Urinary bladder (tissue), 4 donors: ENCODE measurements at places on chromosomes 16 and 17.

- DNase-seq = no peak
Measured at GRCh38 chr16:85809645-85810044, 10.2 kb downstream of the COX4I1 start.

GRCh38 chr17:16158714-16159113 lies 56.6 kb downstream of the NCOR1 start:
- no peak for DNase-seq

- no peak for DNase-seq
Measured at GRCh38 chr17:17959520-17960361, 12.5 kb downstream of the TOM1L2 start.

GRCh38 chr16:14335297-14335696 lies 264.2 kb downstream of the MRTFB start:
- no peak for DNase-seq

GRCh38 chr16:728131-728889 lies 1.4 kb downstream of the HAGHL start:
- no peak for DNase-seq

- no peak for DNase-seq
Measured at GRCh38 chr17:42530952-42531454, 5.0 kb upstream of the NAGLU start.

GRCh38 chr17:63703556-63704258 lies 3.8 kb upstream of the LIMD2 start:
- DNase-seq = no peak

DNA sequence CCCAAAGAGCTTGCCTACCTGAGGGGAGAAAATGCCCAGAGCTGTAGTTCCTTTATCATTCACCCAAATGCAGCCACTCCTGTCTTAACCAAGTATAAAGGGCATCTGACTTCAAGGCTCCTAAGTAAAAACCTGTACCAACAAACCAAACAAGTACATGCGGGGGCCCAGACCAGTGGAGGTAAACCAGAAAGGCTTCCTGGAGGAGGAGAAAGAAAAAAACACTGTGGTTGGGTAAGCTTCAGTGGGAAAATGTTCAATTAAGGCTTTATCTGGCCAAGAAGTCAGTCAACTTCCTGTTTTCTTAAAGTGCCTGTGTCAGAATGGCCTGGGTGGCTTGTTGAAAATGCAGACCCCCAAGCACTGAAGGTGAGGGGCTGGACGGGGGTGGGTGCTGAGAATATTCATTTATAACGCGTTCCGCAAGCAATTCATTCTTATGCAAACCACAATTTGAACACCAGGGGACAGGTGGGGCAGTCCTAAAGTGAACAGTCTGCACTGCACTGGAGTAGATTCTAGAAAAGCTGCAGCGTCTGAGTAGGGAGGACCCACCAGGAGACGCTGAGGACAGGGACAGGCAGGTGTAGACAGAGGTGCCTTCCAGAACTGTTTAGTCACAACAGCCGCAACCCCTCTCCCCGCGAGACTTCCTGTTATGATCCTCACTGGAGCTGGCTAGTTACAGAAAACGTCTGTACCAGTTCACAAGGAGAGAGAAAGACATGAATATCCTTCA lies 467.1 kb downstream of the SOX9 start:
- no peak for DNase-seq

GRCh38 chr17:39098588-39098987 lies 52.8 kb downstream of the PLXDC1 start:
- no peak for DNase-seq

- no peak for DNase-seq
Measured at GRCh38 chr16:84751241-84751640, 51.4 kb downstream of the USP10 start.

DNA sequence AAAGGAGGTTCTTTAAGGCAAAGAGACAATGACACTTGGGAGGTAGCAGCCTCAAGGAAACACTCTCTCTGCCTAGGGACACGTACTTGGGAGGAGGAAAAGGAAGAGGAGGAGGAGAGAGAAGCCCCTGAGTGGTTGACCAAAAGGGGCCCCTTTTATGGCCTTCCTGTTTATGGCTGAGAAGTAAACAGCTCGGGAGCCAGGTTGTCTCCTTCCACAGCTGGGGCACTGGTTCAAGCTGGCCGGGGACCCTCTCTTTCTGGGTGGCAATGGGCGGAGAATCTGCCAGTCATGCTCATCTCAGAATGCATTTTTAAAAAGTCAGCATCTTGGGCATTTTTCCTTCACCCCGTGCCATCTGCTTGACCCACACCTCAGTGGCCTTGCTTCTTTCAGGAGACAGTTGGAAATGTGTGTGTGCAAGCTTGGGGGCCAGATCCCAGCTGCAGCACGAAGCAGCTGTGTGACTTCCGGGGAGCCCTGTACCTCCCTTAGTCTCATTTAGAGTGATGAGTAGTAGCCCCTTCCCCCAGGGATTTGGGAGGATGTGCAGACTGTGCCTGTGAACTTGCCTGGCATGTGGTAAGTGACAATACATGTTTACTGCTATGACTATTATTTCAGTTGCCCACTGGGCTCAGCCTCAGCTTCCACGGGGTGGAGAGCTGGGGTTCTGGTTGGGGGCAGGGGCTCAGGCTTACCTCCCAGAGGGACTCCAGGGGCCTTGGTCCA lies 33.8 kb upstream of the SALL1 start:
- no peak for DNase-seq

- no peak for DNase-seq
Measured at GRCh38 chr16:72983241-72983640, 64.7 kb downstream of the ZFHX3 start.

DNA sequence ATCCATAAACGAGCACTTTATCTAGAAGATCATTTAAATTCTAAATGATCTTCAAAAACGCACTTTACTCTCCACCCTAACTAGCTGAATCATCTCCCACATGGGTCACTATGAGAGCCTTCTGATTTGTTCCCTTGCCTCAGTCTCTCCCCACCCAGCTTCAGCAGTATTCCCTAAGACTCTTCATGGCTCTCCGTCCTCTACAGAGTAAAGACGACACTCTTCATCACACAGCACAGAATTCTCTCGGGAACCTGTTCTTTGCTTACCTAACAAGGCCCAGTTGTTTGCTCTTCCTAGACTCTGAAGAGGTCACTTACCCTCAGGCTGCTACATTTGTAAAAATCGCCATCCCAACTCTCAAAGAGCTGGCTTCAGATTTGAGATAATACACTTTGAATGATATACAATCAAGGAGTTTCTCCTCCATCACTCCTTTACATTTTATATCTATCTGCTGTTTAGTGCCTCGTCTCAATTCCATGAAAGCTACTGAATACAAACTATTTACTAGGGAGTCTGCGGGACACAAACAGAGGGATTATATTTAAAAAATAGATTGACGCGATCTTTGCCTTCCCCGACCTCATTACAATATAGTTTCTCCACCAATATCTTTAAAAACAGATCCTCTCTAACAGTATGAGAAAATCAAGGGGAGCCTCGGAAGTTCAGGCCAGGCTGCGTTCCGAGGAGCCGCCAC lies 511 bp upstream of the LIG3 start:
- no peak for DNase-seq

DNA sequence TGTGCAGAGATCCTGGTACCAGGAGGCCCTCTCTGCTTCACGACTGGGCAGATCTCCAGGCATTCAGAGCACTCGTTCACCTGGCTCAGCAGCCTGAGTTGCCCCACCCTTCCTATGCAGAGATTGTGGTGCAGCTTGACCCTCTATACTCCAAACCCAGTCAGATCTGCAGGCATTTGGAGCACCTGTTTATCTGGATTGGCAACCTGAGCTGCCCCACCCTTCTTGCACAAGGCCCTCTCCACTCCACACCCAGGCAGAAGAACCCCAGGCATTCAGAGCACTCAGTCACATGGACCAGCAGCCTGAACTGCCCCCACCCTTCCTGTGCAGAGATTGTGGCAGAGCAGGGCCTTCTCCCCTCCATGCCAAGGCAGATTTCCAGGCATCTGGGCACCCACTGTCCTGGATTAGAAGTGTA lies 88.4 kb upstream of the CDH5 start:
- no peak for DNase-seq

GRCh38 chr17:27578718-27579085 lies 52.3 kb upstream of the LGALS9 start:
- DNase-seq = no peak

DNA sequence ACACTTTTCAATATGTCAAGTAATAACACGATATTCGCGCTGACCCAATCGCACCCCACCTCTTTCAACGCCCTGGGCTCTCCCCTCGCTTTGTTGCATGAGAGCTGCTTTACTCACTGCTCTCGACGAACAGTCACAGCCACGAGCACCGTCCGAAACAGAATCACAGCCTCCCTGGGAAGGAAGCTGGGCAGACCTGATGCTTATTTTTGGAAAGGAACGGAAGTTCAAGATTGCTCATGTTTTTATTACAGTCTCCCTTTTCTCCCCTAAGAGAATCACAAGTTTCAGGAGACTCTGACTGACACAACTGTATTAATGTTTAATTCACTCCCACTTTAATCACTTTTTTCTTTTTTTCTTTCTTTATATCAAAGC lies 67.8 kb downstream of the ANKRD11 start:
- no peak for DNase-seq

DNA sequence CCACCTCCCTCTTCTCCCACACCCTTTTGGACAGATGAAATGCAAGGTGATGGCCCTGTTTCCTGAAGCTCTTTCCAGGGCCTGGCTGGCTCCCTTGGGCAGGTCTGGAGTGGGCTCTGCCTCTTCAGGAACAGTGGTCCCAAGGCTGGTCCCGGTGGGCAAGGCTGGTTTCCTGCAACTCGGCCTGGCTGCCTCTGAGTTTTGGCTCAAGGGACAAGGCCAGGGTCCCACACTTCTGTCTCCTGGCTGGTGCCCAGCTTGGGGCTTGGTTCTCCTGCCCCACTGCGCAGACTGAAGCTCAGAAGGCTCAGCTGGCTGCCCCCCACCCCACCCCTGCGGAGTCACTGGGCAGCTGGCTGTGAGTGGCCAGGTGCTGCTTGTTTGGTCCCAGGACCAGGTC lies 3.8 kb upstream of the ACTG1 start:
- no peak for DNase-seq

DNA sequence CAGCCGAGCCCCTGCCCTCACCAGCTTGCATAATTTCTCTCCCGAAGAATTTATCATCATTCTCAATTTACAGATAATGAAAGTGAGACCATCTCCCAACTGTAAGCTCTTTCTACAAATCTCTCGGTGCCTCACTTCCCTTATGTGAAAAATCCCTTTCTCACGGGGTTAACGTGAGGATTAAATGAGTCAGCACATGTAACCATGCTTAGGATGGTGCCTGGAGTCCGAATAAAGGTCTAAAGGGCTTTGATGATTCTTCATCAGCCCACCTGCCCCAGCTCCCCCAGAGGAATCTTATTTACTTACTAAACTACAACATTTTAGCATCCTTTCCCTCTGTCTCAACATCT lies 24.8 kb upstream of the PIK3R6 start:
- DNase-seq = no peak

GRCh38 chr17:40422990-40423633 lies 5.4 kb upstream of the TOP2A start:
- no peak for DNase-seq

DNA sequence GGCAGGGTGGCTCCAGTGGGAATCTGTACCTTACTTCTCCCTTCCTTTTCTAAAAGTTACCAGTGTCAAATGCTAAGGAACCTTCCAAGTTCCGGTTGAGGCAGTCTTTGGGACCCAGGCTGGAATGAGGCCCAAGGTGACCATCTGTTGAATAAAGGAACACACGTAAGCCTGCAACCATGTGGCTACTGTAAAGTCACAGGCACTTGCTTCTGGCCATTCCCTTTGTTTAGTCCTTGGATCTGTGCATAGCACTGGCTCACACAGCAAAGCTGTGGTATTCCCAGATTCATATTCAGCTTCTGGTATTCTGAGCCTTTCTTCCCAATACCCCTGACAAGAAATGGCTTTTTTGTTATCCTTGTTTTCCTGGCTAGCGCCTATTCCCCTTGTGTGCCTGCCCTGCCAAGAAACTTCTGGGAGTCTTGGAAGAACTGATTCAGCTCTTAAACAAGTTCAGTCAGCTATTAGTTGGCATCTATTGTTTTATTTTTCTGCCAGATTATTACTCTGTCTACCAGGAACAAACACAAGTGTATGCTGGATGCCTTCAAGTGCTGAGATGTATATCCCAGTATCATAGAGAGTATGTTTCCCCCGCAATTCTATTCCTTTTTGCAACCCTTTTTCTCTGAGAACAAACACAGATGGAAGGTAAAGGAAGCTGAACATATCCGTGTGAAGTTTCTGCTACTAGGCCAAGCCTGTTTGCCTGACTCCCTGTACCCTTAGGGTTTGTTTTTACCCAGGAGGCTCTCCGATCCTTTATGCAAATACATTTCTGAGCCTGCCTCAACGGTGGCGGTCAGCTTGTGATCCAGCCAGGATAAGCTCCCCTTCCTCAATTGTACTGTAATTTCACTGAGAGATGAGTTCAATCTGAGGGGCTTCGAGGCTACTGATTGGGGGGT lies 13.2 kb downstream of the TMEM238L start:
- no peak for DNase-seq

GRCh38 chr17:61058066-61058465 lies 341.6 kb upstream of the TBX2 start:
- no peak for DNase-seq

- no peak for DNase-seq
Measured at GRCh38 chr16:81310045-81310644, 4.6 kb upstream of the GAN start.

DNA sequence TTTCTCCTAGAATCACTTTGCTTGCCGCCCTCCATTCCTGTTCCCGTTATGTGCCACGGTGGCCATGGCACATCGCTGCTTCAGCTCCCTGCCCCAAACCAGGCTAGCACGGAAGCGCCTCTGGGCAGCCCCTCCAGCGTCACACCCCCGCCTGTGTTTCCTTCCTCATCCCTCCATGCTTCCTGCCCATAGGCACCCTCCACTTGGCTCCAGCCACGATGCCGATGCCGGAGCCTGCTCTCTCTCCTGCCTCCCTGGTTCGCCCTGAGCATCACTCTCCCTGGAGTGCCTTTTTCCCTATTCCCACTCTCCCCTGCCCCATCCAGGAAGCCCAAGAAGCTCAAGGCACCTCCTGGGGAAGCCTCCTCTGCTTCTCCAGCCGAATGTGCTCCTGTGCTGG lies 3.2 kb upstream of the ARHGAP23 start:
- DNase-seq = no peak

DNA sequence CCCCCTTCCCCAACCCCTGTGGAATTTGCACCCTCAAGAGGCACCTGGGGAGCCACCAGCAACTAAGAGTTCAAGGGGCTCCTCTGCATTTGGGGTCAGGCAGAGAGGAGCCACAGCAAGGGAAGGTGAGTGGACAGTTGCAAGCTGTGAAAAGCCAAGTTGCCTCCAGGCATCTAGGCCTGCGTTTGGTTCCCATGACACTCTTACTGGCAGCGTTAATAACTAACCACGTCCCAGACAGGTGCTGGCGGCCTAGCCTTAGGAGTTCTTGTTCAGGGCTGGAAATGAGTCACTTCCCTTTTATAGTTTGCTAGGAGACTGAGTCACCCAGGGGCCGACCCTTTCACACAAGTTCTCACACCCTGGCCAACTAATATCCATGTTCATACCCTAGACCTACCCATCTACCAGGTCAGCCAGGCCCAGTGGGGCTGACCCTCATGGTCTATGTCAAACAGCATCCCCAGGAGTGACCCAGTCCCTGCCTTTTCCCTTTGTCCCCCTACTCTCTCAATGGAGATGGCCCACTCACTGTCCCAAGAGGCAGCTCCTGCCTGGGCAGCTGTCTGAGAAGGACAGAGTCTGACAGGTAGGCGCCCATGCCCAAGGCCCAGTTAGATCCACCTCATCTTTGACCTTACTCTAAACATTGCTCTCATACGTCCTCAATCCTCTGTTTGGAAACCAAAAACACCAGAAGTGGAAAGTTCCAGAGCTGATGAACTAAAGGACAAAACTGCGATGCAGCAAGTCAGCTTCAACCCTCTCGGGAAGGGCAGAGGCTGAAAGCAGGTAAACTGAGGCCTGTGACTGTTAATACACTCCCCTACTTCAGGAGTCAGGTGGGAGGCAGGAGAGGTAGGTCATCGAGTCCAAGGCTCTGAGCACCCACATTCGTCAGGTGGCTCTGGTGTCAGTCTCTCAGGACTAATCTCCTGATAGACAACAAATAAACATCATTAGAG lies 300.6 kb downstream of the SOX9 start:
- no peak for DNase-seq
